ENCODE measurements at places on chromosomes 7 and 10.

DNA sequence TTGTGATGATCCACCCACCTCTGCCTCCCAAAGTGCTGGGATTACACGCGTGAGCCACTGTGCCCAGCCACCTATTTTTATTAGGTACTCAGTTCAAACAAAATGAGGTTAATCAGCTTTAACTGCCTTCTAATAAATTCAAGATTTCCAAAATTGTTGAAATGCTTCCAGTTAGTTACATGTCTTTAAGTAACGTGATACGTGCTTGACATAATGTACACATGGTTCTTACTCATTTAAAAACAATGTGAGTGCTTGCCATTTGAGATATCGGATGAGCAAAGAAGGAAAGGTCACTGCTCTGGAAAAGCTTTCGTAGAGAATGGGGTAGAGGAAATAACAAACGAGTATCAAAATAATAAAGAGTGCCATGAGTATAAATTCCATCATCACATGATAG is 83.6 kb downstream of the KMT2E start:
- no peak for DNase-seq

GRCh38 chr10:128779416-128779815 is 653.2 kb upstream of the MKI67 start:
- no peak for DNase-seq

DNA sequence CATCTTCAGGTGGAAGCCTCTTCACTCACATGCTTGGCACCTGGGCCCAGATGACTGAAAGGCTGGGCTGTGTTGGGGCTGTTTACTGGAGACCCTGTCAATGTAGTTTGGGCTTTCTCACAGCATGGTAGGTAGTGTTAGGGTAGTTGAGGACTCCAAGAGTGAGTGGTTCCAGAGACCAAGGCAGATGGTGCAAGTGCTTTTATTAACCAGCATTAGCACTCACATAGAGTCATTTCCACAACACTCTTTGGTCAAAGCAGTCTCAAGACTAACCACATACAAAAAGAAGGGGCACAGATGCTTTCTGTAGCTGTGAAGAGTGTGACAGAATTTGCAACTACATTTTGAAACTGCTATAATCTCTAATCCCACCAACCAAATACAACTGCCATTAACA is 135.0 kb downstream of the RTKN2 start:
- no peak for DNase-seq

- no peak for DNase-seq
Observed at GRCh38 chr10:85510682-85511081, 855.9 kb downstream of the GRID1 start.

GRCh38 chr10:3397846-3398245 is 225.3 kb upstream of the PITRM1 start:
- DNase-seq, result no peak

- no peak for DNase-seq
Observed at GRCh38 chr10:61899069-61899531, 2.4 kb upstream of the ARID5B start.

DNA sequence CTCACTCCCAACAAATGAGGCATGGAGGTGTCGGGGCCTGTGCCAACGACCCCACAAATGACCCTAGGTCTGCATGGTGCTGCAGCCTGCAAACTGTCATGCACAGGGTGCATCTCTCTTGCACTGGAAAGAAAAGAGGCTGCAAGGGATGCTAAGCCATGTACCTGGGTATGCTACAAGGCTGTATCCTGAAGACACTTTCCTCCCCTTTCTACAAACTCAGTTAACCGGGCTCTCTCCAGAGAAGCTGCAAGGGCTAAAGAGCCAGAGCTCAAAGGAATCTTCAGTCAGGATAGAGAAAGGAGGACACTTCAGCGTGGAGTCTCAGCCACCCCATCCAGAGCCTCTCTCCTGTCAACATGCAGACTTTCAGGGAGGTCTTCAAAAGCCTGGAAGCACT is 449.0 kb downstream of the GRID1 start:
- no peak for DNase-seq

- no peak for DNase-seq
Observed at GRCh38 chr10:65571011-65571570, 1354.7 kb upstream of the LRRTM3 start.

DNA sequence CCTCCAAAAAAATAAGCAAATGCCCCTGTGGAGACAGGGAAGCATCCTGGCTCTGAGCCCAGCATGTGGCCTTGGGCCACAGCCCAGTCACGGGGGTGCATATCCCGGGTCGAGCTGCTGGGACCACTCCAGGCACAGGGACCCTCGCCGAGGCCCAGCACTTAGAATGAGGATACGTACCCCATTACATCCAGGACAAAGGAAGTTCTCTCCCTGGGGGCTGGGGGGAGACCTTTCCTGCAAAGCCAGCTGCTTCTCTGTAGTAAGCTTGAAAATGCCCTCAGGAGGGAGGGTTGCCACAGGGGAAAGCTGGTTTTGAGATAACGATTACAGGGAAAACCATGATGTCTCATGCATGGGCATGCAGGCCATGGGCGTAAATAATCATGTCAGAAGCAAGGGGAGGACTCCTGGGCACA is 75.5 kb downstream of the HIPK2 start:
- DNase-seq, result no peak

- no peak for DNase-seq
Observed at GRCh38 chr10:127948791-127949190, 41.9 kb downstream of the PTPRE start.

- no peak for DNase-seq
Observed at GRCh38 chr7:157519798-157520244, 183.0 kb downstream of the DNAJB6 start.

GRCh38 chr10:5844345-5845055 is 31.3 kb upstream of the GDI2 start:
- no peak for DNase-seq

GRCh38 chr7:151744656-151745638 is 132.0 kb downstream of the PRKAG2 start:
- DNase-seq, result no peak

GRCh38 chr10:95071107-95071660 is 1.9 kb upstream of the CYP2C8 start:
- DNase-seq, result no peak

DNA sequence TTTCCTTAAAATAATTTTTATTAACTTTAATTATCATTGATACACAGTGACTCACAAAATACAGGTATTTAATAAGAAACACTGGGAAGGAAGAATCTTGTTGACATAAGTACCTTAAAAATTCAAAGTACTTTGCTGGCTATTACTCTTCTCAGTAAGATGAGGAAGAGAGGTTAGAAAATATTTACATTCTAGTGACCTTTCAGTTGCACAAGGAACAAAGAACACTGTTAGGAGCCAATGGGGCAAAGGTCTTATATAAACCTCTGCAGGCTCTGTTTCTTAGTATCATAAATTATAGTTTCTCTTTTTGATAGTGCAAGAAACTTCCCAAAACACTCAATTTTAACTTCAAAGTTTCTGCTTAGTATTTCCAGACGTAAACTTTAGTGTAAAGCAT is 4.8 kb upstream of the TAX1BP1 start:
- DNase-seq, result no peak

DNA sequence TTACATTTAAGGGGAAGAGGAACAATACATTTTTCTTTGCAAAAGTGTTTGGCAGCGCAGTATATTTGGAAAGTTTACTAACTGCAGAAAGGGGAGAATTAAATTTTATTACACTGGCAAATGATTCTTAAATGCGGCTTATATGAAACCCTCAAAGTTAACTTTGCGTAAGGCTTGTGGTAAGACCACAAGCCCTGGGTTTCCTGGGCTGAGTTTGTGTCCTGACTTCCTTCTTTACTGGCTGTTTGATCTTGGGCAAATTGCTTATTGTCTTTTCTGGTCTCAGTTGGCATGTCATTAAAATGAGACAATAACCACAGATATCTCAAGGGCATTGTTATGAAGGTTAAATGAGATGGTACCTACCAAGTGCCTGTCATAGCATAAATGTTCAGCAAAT is 106.8 kb downstream of the GLRX3 start:
- no peak for DNase-seq
